ENCODE measurements at places on chromosomes 7 and 10. TPM values are rescaled to one million over a fixed set of nuclear protein-coding genes. Genes with fewer than 3 reads are reported as not detected.
A peak's percentile ranks its signal among the peaks of the same experiment; 100 is the strongest.

DNA sequence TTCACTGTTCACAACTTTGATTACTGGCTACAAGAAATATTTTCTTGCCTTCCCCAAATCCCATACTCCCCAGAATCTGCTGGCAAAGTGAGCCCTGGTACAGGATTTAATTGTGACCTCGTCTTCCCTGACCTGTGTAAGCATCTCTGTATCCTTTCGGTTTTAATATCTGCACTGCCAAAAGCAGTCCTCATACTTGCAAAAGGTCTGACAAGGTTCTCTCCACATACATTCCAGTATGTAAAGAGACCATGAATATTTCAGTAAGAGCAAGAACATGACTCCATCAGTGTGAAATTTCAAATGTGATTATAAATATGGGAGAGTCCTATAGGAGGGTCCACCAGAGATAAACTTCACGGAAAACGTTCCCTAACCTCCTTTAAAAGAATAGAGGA, 134.0 kb upstream of the TCF7L2 start:
- no peaks in the 10 kb centered on the region for H3K4me1 ChIP-seq
- H3K27me3 ChIP-seq = no peaks in the 10 kb centered on the region
- H3K36me3 ChIP-seq = no peaks in the 10 kb centered on the region
- no peak overlapping the region for H3K4me3 ChIP-seq
- DNase-seq = no peak

DNA sequence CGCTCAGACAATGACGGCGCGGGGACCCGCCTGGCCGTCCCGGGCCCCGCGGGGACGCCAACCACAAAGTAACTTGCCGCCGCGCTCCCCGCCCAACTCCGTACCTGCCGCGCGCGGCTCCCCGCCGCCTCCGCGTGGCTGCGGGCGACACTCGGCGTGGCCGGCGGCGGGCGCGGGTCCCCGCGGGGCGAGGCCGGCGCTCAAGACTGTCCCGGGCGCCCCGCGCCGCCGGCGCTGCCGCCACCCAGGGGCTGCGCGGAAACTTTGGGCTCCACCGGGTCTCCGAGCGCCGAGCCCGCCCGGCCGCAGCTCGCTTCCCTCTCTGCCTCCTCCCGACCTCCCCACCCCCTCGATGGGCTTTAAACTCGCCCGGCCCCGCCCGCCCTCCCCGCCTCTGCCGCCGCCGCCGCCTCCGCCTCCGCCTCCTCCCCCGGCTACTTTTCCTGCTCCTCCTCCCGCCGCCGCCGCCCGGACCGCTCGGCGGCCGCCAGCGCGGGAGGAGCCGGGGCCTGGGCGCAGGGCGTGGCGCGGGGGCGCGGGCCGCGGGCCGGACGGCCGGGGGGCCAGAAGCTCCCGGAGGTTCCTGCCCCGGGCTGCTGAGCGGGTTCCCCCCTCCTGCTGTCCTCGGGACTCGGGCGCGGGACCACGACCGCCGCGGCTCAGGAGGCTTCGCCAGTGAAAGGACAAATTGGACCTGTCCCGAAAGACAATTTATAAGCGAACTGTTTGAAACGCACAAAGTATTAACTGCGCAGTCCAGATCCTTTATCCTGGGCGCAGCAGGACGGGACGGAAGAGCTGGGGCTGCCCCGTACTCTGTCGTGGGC, 10.6 kb upstream of the GRB10 start:
- H3K27ac ChIP-seq = peak overlapping the region; percentile 76
- peak overlapping the region; percentile 66 for H3K4me3 ChIP-seq
- no peaks in the 10 kb centered on the region for H3K4me1 ChIP-seq

DNA sequence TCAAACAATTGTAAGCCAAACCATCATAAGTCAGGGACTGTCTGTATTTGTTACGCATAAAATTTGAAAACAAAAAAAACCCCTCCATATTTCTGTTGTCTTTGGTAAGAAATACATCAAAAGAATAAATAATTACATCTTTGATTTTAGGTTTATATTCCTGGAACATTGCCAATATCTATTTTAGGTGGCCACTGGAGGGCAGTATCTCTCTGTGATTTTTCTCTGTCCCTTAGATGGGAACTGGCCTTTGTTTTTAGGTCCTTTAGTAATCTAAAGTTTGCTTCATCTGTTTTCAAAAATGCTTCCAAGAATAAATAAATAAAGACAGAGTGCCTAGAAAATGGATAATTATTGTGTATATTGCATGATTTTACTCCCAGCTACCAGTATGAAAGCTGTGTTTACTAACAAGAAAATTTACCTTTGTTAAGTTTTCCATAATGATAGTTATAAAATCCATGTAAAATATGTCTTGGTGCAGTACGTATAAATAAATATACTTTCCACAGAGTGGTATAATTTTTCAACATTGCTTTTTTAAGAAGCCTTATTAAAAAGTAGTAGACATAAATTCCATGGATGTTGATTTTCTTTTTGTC, 64.2 kb downstream of the PHYHIPL start:
- DNase-seq = no peak
- no peaks in the 10 kb centered on the region for H3K36me3 ChIP-seq
- H3K27ac ChIP-seq = no peak overlapping the region

DNA sequence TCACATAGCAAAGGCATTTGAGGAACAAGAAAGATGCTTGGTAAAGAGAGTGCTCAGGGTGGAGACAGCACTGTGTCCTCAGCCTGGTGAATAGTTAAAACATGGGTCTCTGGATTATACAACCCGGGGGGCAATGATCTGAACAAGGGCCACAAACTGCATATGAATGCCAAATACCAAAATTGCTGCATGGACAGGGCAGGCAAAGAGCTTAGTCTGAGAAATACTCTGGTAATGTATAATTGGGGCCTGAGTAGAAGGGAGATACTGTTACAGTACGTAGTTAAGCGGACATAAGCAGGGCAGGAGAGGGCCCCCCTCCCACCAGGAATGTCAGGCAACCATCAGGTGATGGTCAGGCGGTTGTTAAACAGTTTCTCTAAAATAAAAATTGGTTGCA, 99.3 kb upstream of the CDK1 start:
- DNase-seq = no peak
- H3K27ac ChIP-seq = no peak overlapping the region
- H3K36me3 ChIP-seq = no peaks in the 10 kb centered on the region
- H3K4me3 ChIP-seq = no peak overlapping the region
- no peaks in the 10 kb centered on the region for H3K27me3 ChIP-seq
- H3K4me1 ChIP-seq = no peaks in the 10 kb centered on the region

DNA sequence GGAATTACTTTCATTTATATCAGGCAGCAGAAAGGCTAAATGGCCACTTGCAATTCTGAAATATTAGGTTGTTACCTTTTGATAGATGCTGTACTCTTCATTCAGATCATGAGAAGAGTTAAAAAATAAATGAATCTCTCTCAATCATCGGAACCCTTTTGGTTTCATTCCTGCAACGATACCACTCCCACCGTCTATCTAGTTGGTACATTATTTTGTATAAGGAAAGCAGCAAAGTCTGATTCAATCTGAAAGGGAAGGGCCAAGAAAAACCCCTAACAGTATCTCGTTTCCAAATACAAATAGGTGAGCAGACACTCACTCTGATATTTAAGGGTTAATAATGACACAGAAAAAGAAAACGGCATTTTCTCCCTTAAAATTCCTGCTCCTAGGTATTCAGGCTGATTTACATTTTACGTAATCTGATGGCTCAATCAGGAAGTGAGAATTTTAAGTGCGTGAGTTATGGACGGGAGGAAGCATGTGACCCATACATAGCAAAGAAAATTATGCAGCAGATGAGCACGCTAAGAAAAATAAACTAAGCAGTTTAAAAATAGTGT, 209.4 kb upstream of the KLF14 start:
- no peaks in the 10 kb centered on the region for H3K27me3 ChIP-seq
- no peaks in the 10 kb centered on the region for H3K36me3 ChIP-seq

- DNase-seq = no peak
- no peaks in the 10 kb centered on the region for H3K4me1 ChIP-seq
- H3K27me3 ChIP-seq = no peaks in the 10 kb centered on the region
- no peak overlapping the region for H3K27ac ChIP-seq
- H3K4me3 ChIP-seq = no peak overlapping the region
Measured at GRCh38 chr7:107186240-107186639, 17.4 kb downstream of the HBP1 start.

DNA sequence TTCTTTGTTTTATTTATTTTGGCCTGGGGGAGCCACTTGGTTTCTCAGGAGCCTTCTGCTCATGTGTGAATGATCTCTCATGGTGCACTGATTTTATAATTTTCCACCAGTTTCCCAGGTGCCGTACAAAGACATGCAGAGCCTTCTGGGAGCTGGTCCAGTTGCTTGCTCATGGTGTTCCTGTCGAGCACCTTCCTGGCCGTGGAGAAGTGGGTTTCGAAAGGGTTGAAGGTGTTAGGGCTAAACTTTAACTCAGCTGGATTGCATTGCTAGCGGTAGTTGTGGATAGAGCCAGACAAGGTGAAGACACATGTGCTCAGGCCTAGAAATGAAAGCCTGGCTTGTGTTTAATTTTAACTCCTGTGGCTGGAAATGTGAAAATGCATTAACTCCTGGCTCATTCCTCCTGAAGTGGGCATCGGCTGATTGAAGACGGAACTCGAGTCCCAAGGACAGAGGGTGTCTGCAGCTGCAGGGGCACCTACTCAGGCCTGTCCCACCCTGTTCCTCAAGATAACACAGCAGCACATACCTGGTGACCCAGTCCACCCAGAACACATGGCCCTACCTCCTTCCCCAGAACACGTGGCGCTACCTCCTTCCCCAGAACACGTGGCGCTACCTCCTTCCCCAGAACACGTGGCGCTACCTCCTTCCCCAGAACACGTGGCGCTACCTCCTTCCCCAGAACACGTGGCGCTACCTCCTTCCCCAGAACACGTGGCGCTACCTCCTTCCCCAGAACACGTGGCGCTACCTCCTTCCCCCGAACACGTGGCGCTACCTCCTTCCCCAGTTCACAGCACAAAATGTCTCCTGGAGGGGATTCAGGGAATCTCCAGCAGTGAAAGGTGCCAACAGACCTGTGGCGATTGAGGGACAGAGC, 133.2 kb downstream of the WDR37 start:
- H3K27ac ChIP-seq = peak overlapping the region; percentile 58
- H3K4me1 ChIP-seq = no peaks in the 10 kb centered on the region

GALNT17 gene
- total RNA-seq = 3.3 TPM

NEUROD6 gene
- not detected for total RNA-seq

CCL24 gene
- total RNA-seq = 1.3 TPM

EEPD1 gene
- 6.4 TPM for total RNA-seq
